ENCODE measurements at places on chromosomes 5 and 9. TPM values are rescaled to one million over a fixed set of nuclear protein-coding genes. Genes with fewer than 3 reads are reported as not detected.

TMEM174 gene
- not detected for total RNA-seq

RLN2 gene
- not detected for total RNA-seq

OMD gene
- 0.17 TPM for total RNA-seq

ST6GALNAC6 gene
- total RNA-seq: 69.5 TPM

MLANA gene
- not detected for total RNA-seq

GRIA1 gene
- total RNA-seq: 1.8 TPM

C5orf52 gene
- not detected for total RNA-seq

- H3K36me3 ChIP-seq: no peaks in the 10 kb centered on the region
- DNase-seq: peak; percentile 70
- no peaks in the 10 kb centered on the region for H3K27me3 ChIP-seq
- H3K4me1 ChIP-seq: no peaks in the 10 kb centered on the region
- no peak overlapping the region for H3K27ac ChIP-seq
Observed at GRCh38 chr9:84862810-84863287, 193.3 kb downstream of the NTRK2 start.

GRCh38 chr9:112069318-112070169 lies 105.6 kb downstream of the SUSD1 start:
- DNase-seq: no peak
- no peaks in the 10 kb centered on the region for H3K36me3 ChIP-seq
- H3K27me3 ChIP-seq: no peaks in the 10 kb centered on the region
- H3K4me1 ChIP-seq: peaks cover 17% of the 10 kb centered on the region

GRCh38 chr5:108546939-108547338 lies 165.0 kb upstream of the FBXL17 start:
- H3K36me3 ChIP-seq: no peaks in the 10 kb centered on the region
- H3K4me1 ChIP-seq: no peaks in the 10 kb centered on the region
- H3K4me3 ChIP-seq: no peak overlapping the region
- no peak overlapping the region for H3K27ac ChIP-seq
- DNase-seq: no peak
- H3K27me3 ChIP-seq: no peaks in the 10 kb centered on the region

DNA sequence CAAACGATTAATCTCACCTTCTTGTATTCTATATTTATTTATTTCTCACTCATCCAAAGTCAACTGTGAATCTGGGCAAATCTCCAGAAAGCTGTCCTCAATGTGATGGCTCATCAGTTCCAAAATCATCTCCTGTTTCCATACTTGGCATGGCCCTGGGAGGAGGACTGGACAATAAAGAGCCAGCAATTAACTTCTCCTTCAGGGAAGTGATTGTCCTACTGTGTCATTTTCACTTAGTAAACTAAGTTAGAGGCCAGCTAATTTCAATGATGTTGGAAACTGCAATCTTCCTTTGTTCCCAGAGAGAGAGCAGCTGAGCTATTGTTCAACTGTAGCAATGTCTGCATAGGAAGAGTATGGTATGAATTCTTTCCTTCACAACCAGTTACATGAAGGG lies 17.5 kb downstream of the CDH12 start:
- H3K4me3 ChIP-seq: no peak overlapping the region
- H3K36me3 ChIP-seq: no peaks in the 10 kb centered on the region
- no peak overlapping the region for H3K27ac ChIP-seq
- H3K4me1 ChIP-seq: no peaks in the 10 kb centered on the region
- no peaks in the 10 kb centered on the region for H3K27me3 ChIP-seq

DNA sequence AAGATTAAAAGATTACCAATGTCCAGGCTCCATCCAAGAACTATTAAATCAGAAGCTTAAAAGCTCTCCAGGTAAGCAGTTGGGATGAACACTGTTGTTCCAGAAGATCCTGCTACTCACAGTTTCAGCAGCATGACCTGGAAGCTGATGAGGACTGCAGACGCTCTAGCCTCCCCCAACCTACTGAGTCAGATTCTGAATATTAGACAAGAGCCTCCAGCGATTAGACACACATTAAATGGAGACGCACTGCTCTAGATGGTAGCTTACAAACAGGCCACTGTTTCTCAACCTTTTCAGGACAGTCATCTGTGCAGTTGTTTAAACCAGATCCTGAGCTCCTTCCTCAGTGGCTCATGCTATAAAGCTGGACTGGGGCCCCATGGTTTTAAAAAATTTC lies 54.3 kb downstream of the MTMR12 start:
- H3K4me1 ChIP-seq: peaks cover 2% of the 10 kb centered on the region
- DNase-seq: no peak
- no peak overlapping the region for H3K4me3 ChIP-seq
- no peak overlapping the region for H3K27ac ChIP-seq
- no peaks in the 10 kb centered on the region for H3K36me3 ChIP-seq

GRCh38 chr5:141958546-141959172 lies 657 bp upstream of the PCDH12 start:
- no peaks in the 10 kb centered on the region for H3K36me3 ChIP-seq
- DNase-seq: no peak
- no peak overlapping the region for H3K27ac ChIP-seq
- no peaks in the 10 kb centered on the region for H3K4me1 ChIP-seq

Measured in fibroblast of lung (primary cell).